Immature natural killer cell (primary cell): ENCODE measurements at places on chromosomes 16 and 17. TPM values are rescaled to one million over a fixed set of nuclear protein-coding genes. Genes with fewer than 3 reads are reported as not detected.

PHF23 gene
- polyA plus RNA-seq, result 17.7 TPM

DHX58 gene
- 3.0 TPM for polyA plus RNA-seq

FOXC2 gene
- polyA plus RNA-seq, result not detected

CNGB1 gene
- not detected for polyA plus RNA-seq

ZNF213 gene
- polyA plus RNA-seq, result 1.7 TPM

SAP30BP gene
- polyA plus RNA-seq, result 80.1 TPM

CLEC19A gene
- not detected for polyA plus RNA-seq

ABCA10 gene
- polyA plus RNA-seq, result 0.49 TPM

TBC1D3L gene
- polyA plus RNA-seq, result 1.1 TPM

LITAFD gene
- polyA plus RNA-seq, result not detected

MEFV gene
- polyA plus RNA-seq, result not detected

CIITA gene
- polyA plus RNA-seq, result 1.7 TPM

KRTAP9-2 gene
- polyA plus RNA-seq, result not detected

GFAP gene
- not detected for polyA plus RNA-seq

CCDC43 gene
- polyA plus RNA-seq, result 11.4 TPM

CAPNS2 gene
- not detected for polyA plus RNA-seq

CIAPIN1 gene
- 65.9 TPM for polyA plus RNA-seq

ATAD5 gene
- 1.7 TPM for polyA plus RNA-seq

MPO gene
- polyA plus RNA-seq, result not detected
